ENCODE measurements at places on chromosomes 6 and 20.

DNA sequence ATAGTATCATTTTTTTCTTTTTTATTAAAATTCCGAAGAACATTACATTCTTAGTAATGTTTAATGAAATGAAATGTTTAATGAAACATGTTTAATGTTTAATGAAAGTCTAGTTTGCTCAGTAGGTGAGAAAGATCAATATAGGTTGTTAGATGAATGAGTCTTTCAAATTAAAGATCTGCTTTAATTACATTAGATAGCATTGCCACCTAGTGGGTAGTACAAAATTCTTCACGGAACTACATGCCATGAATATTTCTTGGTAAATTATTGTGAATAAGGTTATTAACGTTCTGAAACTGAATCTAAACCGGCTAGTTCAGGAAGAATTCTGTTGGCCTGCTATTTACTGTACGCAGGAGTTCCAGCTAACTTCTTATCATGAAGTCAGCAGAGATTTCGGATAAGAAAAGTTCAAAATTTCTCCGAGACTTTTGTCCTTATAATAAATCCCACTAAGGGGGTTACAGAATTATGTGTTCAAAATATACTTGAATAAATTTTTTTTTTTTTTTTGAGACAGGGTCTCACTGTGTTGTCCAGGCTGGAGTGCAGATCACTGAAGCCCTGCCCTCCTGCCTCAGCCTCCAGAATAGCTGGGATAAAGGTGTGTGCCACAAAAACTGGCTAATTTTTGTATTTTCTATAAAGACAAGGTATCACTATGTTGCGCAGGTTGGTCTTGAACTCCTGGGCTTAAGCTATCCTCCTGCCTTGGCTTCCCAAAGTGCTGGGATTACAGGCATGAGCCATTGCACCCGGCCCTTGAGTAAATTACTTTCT lies 7.9 kb upstream of the GMNN start:
- DNase-seq = no peak

- DNase-seq = no peak
Observed at GRCh38 chr6:53154794-53155193, 6.2 kb upstream of the GCM1 start.

GRCh38 chr6:144195671-144196270 lies 45.5 kb downstream of the STX11 start:
- DNase-seq = no peak

DNA sequence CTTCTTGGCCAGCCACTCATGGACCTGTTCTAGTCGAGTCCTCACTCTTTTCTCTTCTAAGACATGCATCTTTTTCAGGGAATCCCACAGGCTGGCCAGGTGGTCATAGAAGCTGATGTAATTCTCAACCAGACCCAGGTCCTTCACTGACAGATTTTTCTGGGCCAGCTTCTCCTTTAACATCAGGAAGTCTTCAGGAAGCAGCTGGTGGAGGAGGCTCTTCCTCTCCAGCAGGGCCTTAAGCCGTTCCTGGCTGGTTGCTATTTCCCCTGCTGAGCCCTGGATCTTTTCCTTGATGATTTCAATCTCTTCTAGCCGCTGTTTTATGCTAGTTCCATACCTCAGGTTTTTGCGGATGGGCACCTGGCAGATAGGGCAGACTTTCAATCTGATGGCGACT lies 28.6 kb downstream of the DDX27 start:
- DNase-seq = no peak

DNA sequence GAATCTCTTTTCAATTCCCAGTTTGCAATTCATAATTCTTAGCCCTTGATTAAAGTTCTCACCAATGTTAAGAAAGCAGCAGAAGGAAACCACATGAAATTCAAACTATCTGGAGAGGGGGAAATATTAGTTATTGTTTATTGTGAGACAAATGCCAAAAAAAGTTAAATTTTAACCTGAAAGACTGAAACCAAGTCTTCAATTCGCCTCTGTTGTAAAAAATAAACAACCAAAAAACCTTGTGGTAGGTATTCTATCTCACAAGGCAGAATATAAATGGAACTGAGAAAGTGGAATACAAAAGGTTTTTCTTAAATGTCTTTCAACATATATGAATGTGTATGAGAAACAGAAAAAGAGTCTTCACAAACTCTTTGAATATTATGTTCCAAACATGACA lies 24.8 kb downstream of the TMX4 start:
- no peak for DNase-seq

DNA sequence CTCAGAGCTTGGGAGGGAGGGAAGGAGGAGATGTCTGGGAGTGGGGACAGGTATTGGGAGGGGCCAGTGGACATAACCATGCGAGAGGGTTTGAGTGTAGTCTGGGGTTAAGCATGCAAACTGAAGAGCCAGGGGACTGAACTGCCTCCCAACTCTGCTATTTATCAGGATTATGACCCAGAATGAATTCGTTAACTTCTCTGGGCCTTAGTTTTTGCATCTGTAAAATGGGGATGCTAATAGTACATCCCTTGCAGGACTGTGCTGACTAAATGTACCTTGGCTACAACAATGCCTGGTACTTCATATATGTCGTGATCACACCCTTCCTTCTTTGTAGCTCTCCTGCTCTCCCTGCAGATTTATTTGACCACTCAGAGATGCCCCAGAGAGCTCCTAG lies 83.6 kb downstream of the MDGA1 start:
- DNase-seq = no peak

DNA sequence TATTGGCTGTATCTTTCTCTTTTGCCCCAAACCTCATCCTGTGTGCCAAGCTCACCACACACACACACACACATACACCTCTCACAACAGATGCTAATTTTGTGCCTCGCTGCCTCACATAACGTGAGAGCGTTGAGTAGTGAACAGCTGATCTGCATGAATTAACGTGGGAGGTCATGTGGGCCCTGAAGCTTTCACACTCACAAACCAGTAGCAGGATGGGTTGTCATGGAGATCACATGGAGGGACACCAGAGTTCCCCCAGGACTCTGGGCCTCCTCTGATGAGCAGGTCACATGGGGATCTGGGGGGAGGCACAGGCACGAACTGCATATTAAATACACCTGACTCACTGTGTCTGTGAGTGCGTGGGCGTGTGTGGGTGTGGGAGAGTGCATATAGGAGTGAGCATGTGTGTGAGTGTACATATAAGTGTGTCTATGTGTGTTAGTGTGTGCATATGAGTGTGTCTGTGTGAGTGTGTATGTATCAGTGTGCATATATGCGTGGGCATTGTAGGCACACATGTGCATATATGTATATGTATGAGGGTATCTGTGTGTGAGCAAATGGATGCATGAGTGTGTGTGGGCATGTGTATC lies 62.7 kb upstream of the SULF2 start:
- DNase-seq = no peak

DNA sequence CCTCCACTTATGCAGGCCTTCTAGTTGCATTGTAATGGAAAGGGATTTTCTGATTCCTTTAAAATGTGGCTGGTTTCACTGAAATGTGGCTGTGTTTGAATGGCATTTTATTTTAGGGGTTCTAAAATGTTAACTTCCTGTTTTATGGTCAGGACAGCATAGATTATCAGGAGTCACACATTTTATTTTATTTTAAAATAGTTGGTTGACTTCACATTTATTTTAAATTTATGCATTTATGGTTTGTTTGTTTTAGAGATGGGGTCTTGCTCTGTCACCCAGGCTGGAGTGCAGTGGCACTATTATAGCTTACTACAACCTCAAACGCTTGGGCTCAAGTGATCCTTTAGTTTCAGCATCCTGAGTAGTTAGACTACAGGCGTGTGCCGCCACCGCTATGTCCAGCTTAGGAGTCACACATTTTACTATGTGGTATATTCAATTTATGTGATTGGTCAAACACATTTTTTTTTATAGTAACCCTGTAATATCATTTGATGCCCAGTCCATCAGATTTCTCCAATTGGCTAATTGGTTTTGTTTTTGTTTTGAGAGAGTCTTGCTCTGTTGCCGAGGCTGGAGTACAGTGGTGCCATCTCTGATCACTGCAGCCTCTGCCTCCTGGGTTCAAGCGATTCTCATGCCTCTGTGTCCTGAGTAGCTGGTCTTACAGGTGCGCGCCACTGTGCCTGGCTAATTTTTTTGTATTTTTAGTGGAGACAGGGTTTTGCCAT lies 2.3 kb downstream of the DTD1 start:
- DNase-seq = no peak

- no peak for DNase-seq
Observed at GRCh38 chr6:40387127-40387870, 199.9 kb downstream of the LRFN2 start.

GRCh38 chr6:118500130-118501015 lies 47.7 kb upstream of the PLN start:
- DNase-seq = no peak

GRCh38 chr6:20370801-20371200 lies 30.9 kb upstream of the E2F3 start:
- no peak for DNase-seq

- no peak for DNase-seq
Observed at GRCh38 chr6:144087789-144088426, 7.5 kb downstream of the SF3B5 start.

DNA sequence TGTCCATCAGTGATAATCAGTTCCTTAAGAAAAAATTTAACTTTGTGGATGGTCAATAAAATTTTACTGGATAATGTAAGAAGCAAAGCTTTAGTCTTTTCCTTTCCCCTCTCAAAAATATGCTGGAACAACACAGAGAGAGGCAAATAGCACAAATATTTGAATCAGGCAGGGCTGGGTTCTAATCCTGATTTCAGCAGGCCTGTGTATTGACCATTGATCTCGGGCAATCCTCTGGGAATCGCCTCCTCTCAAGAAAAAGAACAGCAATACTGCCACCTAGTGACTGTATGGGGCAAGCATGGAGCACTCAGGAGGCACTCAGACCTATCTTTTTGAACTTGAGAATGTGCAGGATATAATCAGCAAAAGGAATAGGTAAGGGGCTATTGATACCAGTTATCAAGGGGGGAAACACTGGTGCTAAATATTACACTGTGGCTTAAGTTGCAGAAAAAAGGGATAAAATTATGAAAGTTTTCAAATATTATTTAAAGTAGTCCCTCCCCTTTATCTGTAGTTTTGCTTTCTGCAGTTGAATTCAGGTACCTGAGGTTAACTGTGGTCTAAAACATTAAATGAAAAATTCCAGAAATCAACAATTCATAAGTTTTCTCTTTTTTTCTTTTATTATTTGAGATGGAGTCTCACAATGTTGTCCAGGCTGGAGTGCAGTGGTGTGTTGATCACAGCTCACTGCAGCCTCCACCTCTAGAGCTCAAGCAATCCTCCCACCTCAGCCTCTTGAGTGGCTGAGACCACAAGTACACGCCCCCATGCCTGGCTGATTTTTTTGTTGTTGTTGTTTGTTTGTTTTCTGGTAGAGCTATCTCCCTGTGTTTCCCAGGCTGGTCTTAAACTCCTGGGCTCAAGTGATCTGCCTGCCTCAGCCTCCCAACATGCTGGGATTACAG lies 91.8 kb upstream of the NHSL1 start:
- DNase-seq = peak; percentile 51

- peak; percentile 45 for DNase-seq
Observed at GRCh38 chr6:37173493-37174195, 3.7 kb downstream of the PIM1 start.

DNA sequence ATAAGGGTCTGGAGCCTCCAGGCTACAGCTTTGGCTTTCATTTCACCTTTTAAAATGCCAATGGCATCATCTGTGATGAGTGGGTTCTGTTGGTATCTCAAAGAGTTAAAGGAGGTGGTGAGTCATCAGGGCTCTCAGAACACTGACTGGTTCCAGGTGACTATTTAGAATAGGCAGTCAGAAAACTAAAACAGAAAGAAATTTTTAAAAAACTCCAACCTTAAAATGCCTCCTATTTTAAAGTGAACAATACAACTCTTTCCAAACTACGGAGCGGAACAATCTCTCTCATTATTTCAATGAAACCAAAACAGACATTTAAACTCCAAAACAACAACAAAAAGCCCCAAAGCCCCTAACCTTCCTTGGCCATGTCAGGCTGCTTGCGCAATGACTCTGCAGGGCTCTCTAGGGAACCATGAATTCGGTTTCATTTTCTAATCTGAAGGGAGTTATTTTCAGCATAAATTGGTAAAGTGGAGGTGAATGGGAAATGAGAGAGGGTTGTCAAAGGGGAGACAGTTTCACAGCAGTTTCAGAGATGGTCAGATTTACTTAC lies 194.9 kb downstream of the KIF6 start:
- DNase-seq = no peak

- DNase-seq = no peak
Observed at GRCh38 chr6:46592740-46593139, 59.9 kb downstream of the CYP39A1 start.

GRCh38 chr20:43926287-43927050 lies 11.8 kb downstream of the TOX2 start:
- no peak for DNase-seq

DNA sequence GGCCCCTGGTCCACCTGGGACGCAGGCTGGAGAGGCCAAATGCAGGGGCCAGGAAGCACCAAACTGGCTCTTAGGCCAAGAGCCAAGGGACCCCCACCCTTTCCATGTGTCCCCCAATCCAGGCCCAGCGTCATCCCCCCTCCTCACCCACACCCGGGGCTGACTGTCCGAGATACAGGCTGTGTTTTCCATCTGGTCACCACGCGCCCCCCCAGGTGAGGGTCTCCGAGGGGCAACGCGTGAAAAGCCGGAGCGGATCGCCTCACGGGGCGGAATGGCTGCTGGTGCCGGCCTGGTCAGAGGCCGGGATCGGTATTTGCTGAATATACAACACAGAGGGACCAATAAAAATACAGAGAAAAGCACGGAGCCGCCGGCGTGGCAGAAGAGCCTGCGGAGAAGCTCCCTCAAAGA lies 5.2 kb upstream of the ABHD16B start:
- no peak for DNase-seq

GRCh38 chr20:22752324-22752723 lies 168.0 kb upstream of the FOXA2 start:
- no peak for DNase-seq

- no peak for DNase-seq
Observed at GRCh38 chr20:63214514-63214913, 1.4 kb downstream of the YTHDF1 start.

DNA sequence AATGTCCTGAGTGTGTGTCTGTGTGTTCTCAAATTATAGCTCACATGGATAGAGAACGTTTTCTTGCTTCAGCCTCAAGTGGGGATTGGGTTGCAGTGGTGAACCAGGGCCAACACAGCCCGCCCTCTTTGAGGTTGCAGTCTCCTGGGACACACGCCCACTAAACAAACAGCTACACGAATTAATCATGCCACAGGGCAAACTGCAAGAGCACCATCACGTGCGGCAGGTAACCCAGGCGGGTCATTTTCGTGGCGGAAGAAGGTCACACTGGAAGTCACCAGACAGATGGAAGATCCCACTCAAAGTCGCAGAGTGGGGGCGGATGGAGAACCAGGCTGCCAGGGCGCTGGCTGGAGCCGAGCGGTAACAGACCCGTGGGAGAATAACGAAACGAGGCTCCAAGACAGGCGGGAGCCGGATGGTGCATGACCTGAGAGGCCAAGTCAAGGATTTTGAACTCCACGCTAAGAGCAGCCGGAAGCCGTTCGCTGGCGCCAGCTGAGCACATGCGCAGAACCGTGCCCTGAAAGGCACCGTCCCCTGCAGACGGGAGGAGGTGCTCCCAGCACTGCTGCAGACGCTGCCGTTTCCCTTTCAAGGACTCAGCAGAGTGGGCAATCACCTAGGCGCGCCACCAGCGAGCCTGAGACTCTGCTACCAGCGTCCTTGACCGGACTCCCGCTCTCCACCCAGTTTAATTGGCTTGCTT lies 10.7 kb downstream of the DLL1 start:
- DNase-seq = peak; percentile 71
